ENCODE measurements at places on chromosomes 11 and 22.

GRCh38 chr11:66277471-66278362, at the start of gene CNIH2:
Gene CNIH2 (plus strand): TSS chr11:66278175. CDS start chr11:66278457, 282 bp downstream.
- DNase-seq = peak; percentile 25

DNA sequence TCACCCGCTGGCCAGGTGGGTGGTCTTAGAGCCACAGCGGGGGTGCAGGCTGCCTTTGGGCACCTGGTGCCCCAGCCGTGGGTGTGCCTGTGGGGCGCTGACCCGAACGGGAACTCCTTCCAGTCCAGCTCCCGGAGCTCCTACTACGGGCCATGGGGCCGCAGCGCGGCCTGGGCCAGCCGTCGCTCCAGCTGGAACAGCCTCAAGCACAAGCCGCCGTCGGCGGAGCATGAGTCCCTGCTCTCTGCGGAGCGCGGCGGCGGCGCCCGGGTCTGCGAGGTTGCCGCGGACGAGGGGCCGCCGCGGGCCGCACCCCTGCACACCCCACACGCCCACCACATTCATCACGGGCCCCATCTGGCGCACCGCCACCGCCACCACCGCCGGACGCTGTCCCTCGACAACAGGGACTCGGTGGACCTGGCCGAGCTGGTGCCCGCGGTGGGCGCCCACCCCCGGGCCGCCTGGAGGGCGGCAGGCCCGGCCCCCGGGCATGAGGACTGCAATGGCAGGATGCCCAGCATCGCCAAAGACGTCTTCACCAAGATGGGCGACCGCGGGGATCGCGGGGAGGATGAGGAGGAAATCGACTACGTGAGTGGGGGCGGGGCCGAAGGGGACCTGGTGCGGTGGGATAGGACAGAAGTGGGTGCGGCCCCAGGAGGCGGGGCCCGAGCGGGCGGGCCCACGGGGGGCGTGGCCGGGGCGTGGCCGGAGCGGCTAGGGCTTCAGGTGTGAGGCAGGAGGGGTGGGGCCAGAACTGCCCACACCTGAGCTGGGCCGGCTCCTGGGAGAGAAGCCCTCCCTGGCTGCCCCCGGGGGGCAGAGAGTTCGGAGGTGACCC, 91.5 kb downstream of the CACNA1I start:
- no peak for DNase-seq

DNA sequence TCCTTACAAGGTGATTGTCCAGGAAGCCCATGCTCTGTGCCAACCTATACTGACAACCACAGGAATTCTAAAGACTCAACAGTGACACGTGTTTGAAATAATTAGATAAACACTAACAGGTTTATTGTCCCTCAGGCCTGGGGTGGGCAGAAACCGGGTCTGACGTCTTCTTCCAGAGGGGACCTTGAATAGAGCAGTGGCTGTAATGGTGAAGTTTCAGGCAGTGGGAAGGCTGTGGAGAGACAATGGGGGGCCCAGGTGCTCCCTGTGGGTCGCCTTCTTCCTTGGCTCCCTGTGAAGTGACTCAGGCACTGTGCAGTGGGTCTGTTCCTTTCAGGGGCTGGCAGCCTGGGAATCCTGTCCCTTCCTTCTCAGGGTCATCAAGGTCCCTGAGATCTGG, 54.6 kb downstream of the OTOG start:
- DNase-seq = no peak

GRCh38 chr11:77377734-77378133, 76.2 kb upstream of the GDPD4 start:
- DNase-seq = no peak

GRCh38 chr11:103737037-103737622, 299.3 kb upstream of the DDI1 start:
- no peak for DNase-seq

DNA sequence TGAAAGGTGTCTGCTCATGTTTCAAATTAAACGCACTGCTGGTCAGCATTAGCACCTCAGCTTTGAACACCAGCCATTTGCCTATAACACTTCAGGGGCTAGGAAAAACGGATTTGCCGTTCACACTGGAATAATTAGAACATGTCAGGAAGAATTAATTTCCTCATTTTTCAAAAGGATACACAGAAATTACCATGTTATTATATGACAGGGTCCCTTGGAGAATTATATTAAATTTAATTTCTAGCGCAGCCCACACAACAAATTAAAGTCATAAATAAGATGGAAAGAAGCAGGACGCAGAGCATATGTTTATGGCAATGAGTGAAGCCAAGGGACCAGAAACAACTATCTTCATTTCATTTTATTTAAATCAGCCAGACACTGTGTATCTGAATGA, 83.8 kb upstream of the SOX6 start:
- DNase-seq = no peak

DNA sequence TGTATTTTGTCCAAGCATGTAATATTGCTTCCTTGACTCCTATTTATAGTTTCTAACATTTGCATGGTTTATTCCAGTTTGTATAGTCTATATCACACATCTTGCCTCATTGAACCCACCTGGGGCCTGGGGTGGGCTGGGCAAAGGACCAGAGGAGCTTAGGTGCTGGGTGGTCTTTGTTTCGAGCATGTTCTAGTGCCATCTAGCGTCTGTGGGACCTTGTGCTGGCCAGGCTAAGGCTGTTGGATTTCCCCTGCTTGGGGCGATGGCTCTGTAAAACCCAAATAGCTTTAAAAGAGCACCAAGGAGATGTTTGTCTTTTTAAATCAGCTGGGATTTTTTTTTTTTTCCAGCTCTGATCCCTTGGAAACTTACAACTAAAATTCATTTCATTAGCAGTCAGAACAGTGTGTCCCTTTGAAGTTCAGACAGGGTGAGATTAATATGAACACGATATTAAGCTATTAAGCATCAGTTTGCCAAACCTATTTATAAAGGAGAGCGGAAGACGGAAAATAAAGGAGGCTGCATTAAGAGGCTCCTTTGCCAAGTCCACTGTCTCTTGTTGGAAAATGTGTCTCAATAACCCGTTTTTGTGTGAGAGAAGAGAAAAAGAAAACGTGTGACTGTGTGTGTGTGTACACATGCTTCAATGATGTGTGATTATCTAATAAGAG, 157.4 kb downstream of the COMMD9 start:
- peak; percentile 21 for DNase-seq

- DNase-seq = no peak
Observed at GRCh38 chr11:122359081-122359571, 243.1 kb upstream of the BLID start.

DNA sequence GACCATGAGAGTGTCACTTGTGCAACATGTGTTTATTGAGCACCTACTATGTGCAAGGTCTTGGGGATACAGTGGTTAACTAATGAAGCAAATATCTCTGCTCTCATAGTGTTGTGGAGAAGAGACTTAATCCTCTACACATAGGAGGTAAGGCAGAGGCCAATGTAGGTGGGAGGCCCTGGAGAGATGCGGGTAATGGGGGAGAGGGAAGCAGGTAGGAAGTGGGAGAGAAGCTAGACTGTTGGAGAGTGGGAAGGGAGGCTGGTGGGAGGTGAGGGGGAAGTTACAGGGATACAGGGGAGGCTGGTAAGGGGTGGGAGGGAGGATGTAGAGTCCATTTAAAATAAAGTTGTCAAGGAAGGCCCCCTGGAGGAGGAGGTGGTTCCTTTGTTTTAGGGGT, 240.0 kb downstream of the MIAT start:
- DNase-seq = no peak

- DNase-seq = no peak
Observed at GRCh38 chr11:19714387-19715363, 2.0 kb downstream of the NAV2 start.

- no peak for DNase-seq
Observed at GRCh38 chr22:26892166-26893041, 235.0 kb downstream of the MIAT start.

- DNase-seq = no peak
Observed at GRCh38 chr11:32706985-32707741, 87.3 kb downstream of the CCDC73 start.

- DNase-seq = no peak
Observed at GRCh38 chr22:38315823-38316363, 1.3 kb downstream of the CSNK1E start.

DNA sequence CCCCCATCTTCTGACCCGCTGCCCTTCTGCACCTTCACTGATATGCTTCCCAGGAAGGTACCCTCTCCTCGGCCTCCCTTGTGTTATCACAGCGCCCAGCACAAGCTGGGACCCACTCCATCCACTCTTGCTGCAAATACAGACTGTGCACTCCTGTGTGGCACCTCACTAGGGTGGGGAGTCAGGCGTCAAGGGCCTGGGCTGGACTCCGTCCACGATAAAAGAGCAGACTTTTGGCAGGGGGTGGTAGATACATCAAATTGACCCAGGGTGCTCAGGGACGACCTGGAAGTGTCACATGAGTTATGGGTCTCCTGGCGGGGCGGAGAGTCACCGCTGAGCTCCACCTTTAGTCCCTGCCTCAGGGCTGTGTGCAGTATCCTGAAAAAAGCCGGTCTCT, 908 bp downstream of the TRPM5 start:
- DNase-seq = no peak

GRCh38 chr11:69292221-69292648, 1.7 kb upstream of the MYEOV start:
- DNase-seq = peak; percentile 31

- no peak for DNase-seq
Observed at GRCh38 chr11:79269611-79270307, 171.1 kb downstream of the TENM4 start.

- no peak for DNase-seq
Observed at GRCh38 chr11:125262830-125263218, 98.3 kb downstream of the PKNOX2 start.

DNA sequence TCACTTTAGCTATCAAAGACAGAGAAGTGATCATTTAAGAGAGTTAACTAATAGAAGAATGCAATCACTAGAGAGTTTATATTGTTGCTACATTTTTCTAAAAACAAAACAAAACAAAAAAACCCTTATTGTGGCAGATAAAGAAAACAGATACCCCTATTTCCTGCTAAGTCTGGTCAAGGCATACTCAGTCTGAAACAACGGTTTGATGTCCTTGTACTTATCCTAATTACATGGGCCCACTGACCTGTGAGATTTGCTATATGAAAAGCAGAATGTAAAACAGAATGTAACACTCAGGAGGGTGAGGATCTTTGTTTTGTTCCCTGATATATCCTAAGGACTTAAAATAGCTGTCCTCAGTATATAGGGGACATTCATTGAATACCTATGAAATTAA, 24.6 kb downstream of the MAML2 start:
- no peak for DNase-seq

DNA sequence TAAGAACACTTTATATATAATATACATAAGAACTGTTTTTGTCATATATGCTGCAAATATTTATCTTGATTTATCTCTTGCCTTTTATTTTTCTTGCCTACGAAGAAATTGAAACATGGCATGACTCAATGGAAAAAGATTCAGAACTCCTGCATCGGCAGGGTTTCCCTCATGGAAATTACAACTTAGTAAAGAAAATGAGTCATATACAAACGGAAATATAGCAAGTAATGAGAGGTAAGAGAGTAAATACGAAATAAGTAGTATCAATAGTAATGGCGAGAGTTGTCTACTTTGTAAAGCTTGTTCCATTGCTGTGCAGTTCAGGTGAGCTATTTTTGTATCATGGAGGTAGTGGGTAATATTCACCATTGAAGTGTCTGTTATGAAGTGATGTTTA, 350.4 kb downstream of the DDX10 start:
- DNase-seq = no peak

DNA sequence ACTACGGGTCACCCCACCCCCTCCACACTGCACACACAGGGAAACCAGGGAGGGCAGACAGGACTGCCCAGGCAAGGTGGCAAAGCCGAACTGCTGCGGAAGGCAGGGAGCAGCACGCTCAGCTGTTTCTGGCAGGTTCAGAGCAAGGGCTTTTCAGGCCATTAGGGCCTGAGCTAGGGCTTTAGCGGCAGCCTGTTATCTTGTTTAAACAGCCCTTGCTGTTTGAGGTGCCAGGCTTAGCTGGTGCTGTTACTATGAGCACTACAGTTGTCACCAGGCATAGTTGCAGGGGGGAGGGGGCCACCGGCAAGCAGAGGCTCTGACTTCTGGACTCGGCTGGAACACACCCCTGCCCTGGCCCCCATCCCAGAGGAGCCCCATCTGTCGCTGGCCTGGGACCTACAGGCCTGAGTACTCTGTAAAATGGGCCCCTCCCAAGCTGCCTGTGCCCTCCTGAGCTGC, 34.9 kb downstream of the RSPH14 start:
- no peak for DNase-seq

DNA sequence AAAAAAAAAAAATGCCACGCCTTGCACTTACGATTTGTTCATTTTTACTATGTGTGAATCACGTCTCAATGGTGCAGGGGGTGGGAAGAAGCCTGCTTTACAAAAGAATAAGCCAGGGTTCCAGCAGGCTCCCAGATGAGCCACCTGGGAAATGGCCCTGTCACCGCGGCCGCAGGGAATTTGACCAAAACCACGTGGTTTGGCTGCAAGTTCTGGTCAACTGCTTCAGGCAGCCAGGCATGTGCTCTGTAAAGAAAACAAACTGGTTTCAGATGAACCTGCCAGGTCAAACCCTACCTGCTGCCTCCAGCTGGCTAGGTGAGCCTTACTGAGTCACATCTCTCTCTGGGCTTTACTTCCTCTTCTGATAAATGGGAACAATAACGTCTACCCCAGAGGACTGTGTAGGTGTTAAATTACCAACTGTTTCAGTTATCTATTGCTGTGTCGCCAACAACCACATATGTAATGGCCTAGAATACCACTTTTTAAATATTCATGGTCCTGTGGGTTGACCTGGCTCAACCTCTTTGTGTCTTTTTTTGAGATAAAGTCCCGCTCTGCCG, 30.5 kb upstream of the GCAT start:
- no peak for DNase-seq

DNA sequence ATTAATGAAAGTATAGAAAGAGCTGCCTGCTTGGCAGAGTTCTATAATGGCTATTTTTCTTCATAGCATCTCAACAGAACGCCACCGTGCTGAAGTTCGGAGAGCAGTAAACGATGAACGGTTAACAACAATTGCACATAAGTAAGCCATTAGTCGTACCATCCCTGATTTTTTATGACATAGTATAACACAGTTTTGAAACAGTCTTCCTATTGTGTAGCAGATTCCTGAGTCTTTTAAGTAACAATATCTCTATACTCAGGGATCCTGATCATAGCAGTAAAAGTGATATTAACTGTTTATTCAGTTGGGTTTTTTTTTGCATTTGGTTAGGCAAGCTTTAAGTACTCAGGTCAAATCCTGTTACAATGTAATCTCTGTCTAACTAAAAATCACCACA, 8.4 kb downstream of the EMSY start:
- DNase-seq = no peak
